SK-N-SH treated with all-trans-retinoic acid at 6 μM for 48 hours (cell line): ENCODE measurements at places on chromosomes 11 and 22.
A peak's percentile ranks its signal among the peaks of the same experiment; 100 is the strongest.

- no peak for ATAC-seq
Observed at GRCh38 chr11:69540118-69541000, 58.9 kb downstream of the LINC01488 start.

- ATAC-seq = peak; percentile 37
Observed at GRCh38 chr11:102226702-102227490, 90.4 kb upstream of the BIRC3 start.

DNA sequence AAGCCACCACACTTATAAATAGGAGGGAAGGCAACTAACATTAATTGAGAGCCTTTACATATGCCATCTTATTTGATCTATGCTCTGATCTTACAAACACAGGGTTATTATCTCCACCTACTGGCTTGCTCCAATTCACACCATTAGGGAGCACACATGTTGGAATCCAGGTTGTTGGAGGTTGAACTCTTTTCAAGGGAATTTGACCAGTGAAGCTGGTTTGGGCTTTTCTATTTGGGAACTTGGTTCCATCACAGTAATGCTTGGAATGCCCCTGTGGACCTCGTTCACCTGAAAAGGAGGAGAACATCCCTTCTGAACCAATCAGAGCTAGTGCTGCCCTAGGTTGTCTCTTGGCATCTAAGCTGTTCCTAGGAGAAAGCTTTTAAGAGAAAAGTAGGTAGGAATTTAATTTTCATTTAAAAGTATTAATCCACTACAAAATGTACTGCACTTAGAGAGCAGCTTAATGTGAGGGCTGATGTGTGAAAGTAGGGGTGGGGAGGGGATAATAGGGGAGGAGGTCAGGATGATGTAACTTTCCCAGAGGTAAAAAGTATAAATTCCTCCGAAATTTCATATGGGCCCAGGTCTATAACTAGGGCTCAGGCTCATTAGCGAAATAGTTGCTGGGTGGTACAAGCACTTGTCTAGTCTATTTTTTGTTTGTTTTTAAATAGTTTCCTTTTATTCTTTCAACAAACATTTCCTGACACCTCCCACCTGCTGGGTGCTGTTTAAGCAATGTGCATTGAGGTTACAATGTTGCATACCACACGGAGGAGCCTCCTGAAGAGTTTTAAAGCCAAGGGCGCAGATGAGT, 7.6 kb upstream of the MICAL2 start:
- peak; percentile 26; the same call in 2 of the 3 replicates for ATAC-seq

- no peak for ATAC-seq
Observed at GRCh38 chr11:103862094-103862801, 174.2 kb upstream of the DDI1 start.

DNA sequence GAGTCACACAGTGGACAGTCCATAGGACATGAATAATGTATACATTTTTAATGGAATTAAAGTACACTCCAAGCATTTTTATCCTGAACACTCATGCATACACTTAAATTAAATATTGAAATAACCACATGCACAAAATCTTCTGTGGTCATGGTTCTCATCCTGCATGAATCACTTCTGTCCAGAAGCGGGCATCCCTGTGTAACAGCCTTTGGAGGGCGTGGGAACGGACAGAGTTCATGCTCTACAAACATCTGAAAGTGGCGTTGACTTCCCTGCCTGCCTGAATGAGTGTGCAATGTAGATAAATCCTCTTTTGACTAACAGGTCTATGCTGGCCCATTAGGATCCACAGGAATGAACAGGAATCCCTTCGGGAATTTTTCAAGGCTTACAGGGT, 780.2 kb downstream of the BRD1 start:
- no peak for ATAC-seq

DNA sequence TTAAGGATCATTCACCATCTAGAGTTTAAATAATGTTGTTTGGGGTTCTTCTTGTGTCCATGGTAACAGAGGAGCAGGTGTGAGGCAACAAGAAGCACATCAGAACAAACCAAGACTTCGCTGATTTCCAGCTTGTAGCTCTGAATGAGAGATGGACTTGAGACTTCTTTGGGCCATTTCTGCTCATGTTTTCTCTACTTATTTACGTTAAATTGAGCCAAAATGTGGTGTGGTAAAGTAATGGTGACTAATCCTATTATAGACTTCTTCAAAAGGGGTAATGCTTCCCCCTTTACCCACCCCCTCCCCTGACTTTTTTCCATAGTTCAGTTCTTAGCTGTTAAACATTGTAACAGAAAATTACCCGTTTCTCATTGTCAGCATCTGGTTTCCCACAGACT, 65.2 kb downstream of the CSTPP1 start:
- ATAC-seq = no peak

DNA sequence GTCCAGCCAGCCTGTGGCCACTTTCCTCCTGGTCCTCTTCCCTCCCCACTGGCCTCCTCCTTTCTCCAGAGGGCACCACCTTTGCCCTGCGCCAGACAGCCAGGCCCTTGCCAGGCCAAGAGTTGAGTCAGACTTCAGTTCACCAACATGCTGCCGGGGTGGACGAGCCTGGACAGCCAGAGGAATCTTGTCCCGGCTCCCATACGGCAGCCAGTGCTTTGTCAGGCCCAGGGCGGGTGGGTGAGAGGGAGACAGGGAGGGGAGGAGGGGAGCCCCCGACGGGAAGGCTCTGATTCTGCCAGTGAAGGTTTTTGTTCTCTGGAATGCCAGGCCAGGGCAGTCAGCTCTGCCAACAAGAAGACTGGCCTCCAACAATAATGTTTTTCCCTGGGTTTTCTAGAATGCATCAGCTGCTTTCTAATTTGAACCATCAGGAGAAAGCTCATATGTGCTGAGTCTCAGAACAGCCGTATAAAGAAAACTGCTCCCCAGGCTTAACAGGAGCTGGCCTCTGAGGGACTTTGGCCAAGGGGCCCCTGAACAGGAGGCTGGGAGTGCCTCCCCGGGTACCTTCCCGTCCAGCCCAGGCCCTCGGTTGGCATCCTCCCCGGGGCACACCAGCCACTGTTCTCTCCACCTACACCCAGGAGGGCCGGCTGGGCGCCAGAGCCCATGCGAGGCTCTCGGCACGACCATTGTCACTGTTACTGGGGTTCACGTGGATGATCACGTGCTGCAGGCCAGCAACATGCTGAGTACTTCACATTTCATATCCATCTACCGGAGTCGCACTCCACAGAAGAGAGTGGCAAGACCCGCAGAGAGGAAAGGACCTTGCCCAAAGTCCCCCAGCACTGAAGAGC, 28.6 kb downstream of the LIF start:
- ATAC-seq = peak; percentile 73

DNA sequence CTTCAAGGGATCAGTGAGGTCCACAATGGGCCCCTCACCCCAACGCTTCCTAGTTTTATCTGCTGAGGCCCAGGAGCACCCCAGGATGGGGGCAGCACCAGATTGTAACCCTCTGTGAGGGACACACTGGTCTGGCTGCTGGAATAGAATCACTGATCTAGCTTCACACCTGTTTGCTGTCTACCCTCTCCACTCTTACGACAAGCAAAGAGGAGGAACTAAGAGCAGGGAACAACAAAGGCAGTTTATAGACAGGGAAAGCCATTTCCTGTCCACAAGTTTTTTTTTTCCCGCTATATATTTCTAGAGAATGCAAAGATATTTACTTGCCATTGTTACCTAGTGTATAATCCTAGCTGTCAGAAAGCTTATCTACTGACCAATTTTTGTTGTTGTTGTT, 61.0 kb upstream of the CRTAM start:
- no peak for ATAC-seq

DNA sequence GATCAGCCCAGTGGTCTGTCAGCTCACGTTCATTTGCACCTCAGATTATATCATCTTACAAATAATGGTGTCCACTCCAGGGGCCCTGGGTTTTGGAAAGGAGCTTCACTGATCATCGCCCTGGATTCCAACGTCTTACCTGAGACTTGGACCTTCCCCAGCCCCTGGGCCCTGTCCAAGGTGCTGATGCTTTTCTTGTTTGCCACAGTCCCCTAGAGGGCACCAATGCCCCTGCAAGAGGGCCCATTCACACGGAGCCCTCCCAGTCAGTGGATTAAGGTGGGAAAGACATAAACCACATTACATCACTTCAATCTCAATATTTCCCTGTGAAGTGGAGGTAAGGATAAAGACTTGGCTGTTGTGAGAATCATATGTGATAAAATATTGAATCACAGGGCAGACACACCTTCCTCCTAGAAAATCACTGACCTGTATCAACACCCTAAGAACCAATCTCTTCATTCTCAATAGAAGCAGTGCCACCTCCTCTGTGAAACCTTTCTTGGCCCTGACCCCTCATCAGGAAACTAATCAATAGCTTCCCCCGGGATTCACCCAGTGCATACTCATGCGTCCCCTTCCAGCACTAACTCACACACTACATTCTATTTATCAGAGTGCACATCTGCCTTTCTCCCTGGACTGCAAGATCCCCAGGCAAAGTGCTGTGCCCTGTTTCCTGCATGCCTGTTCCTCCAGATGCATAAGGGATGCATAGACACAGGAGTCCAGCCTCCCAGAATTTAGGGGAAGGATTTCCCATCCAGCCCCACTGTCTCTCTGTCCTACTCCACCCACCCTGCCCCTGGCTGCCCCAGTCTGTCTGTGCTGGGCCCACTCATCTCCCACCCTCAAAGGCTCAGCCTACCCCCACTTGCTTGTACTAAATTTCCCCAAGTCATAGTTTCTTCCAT, 167.0 kb downstream of the BUD13 start:
- ATAC-seq = peak; percentile 53; the same call in 2 of the 3 replicates

DNA sequence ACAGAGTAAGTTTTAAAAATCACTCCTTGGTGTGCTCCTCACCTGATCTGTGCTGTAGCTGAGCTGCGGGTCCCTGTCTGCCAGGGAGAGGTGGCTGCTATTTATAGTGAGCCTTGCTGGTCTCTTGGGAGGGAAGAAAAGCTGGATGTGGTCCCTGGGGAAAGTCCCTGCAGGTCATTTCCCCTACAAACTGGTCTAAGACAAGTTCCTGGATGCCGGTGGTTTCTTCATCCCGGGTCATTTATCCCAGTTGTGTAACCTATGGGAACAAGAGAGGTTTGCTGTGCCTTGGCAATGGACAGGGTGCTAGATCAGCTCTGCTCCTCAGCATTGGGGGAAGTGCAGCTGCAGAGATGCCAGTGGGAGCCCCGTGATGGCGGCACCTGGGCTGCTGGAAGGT, at the start of gene SAA2:
SAA2 (minus strand) TSS at position 108 of the 400 bp plus-strand sequence. CDS start 657 bp downstream, outside the sequence.
- no peak for ATAC-seq

- peak; percentile 76 for ATAC-seq
Observed at GRCh38 chr11:72072348-72072747, 8.0 kb downstream of the NUMA1 start.

- ATAC-seq = no peak
Observed at GRCh38 chr22:44764974-44765373, 12.6 kb downstream of the ARHGAP8 start.
